ENCODE measurements at places on chromosomes 5 and 9.

GRCh38 chr9:83012922-83013838 is 49.8 kb downstream of the RASEF start:
- no peak for DNase-seq

GRCh38 chr5:104186510-104186909 is 623.9 kb upstream of the NUDT12 start:
- no peak for DNase-seq

- DNase-seq: no peak
Observed at GRCh38 chr9:68914751-68915150, 99.2 kb downstream of the PRKACG start.

- DNase-seq: no peak
Observed at GRCh38 chr5:180040287-180041214, 31.0 kb downstream of the RNF130 start.

- DNase-seq: no peak
Observed at GRCh38 chr9:98409719-98410118, 154.3 kb upstream of the TBC1D2 start.

GRCh38 chr5:9774472-9775079 is 144.4 kb upstream of the TAS2R1 start:
- DNase-seq: no peak

DNA sequence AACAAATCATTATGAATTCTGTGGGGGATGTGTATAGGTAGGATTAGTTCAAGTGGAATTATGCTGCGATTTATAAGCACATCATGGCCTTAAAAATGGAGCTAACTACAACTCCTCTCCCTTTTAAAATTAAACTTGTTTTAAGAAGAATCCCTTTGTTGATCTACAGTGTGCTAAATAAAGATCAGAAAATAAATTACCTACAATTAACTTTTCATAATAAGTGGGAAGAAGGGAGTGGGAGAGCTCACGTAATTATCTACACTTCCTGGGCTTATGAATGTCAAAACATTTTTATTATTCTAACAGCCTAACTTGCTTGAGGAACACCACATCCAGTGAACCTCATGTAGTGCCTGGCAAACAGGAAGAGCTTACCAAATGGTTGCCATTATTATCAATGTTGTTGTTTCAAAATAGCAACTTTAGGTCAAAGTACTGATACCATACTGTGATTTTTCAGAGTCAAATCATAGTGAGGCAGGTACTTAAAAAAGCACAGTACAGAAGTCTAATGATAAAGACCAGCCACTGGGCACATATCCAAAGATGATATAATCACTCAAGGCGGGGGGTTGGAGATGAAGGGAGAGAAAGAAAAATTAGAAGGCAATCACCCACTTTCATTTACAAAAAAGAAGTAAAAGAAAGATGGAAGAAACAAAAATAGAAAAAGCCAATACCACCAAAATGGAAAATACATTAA is 174.0 kb downstream of the RAPGEF6 start:
- DNase-seq: no peak

- no peak for DNase-seq
Observed at GRCh38 chr9:9341203-9341602, 1271.6 kb downstream of the PTPRD start.

- no peak for DNase-seq
Observed at GRCh38 chr9:33813712-33814641, 3.0 kb upstream of the UBE2R2 start.

DNA sequence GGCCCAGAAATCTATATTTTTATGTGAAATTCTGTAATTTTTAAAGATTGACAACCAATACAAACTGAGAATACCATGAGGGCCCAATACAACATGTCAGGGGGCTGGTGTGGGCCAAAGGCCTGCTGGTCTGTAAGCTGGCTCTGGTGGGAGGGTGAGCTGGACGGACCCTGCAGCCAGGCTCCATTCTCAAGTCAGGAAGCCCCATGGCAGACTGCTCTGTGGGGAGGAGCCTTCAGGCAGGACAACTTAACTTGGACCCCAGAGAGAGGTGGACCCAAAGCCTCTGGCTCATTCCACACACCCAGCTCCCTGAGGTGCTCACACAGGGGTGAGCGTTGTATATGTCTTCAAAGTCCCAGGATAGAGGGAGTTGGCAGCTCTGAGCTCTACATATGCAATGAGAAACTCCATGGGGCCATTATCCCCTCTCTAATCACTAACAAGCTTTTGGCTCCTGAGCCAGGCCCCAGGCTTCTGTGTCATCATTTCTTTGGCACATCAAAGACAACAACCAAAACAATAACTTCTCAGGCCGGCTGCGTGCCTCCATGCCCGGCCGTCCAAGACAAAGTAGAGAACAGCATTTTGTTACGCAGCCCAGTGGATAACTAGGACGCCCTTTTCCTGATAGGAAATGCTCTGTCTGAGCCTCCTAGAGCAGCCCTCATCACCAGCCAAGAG is 6.4 kb downstream of the SEPTIN8 start:
- no peak for DNase-seq

GRCh38 chr9:104921067-104921741 is 6.8 kb downstream of the ABCA1 start:
- no peak for DNase-seq

GRCh38 chr5:168916852-168917251 is 337.7 kb upstream of the PANK3 start:
- DNase-seq: no peak

GRCh38 chr5:131521252-131521651 is 113.8 kb downstream of the RAPGEF6 start:
- no peak for DNase-seq

DNA sequence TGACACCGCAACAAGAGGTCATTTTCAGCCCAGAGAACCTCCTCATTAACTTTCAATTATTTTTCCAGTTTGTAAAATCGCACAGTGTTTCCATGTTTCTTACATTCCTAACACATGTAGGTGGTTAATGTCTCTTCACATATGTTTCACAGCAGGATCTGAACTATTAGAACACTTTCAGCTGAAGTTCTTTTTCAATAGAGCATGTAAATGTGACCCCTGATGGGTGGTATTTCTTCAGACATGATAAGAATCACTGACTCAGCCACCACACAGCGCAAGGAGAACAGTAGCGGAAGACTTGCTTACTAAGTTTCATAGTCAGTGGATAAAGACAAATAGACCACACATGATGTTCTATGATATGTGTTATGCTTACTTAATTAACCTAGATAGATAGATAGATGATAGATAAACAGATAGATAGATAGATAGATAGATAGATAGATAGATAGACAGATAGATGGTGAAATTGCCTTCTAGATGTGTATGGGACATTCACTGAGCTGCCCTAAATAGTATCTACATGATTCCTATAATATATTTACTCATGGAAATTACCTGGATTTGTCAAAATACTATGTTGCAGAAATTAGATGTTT is 1992.1 kb upstream of the NUDT12 start:
- no peak for DNase-seq

- DNase-seq: no peak
Observed at GRCh38 chr5:6085341-6085860, 292.9 kb downstream of the MED10 start.

- DNase-seq: no peak
Observed at GRCh38 chr9:136626066-136626725, 36.5 kb upstream of the EGFL7 start.

DNA sequence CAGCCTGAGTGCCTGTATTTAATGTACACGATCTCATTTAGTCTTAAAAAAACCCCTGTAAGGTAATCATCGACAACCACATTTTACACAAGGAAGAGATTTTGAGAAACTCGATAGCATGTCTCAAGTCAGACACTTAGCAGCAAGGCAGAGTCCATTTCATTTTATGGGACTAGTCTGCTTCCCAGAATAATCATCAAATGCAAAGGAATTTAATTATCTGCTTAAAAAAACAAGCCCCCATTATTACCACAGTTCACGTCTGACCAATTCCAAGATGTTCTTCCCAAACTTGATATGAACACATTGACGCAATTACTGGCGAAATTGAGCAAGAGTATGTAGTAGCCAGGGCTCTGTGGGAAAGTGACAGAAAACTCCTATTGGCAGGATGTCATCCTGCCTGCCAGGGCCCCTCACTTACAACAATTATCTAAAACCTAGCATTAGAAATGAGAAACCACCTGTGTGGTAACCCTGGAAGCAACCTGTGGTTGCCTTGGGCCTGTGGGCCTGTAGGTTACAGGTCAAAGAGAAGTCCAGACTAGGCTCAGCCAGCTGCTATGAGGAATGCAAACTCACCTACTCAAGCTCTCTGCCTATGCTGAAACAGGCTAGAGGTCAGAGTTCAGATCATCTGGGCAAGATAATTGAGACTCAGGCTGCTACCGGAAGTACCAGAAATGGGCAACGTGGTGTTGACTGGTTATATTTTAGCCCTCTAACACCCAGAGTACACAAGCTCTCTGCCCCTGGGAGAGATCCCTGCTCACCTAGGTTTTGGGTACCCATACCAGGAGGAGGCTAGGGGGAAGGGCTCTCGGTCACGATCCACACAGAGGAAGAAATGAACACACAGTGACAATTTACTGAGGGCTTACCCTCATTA is 1.6 kb downstream of the B4GALT1 start:
- no peak for DNase-seq

DNA sequence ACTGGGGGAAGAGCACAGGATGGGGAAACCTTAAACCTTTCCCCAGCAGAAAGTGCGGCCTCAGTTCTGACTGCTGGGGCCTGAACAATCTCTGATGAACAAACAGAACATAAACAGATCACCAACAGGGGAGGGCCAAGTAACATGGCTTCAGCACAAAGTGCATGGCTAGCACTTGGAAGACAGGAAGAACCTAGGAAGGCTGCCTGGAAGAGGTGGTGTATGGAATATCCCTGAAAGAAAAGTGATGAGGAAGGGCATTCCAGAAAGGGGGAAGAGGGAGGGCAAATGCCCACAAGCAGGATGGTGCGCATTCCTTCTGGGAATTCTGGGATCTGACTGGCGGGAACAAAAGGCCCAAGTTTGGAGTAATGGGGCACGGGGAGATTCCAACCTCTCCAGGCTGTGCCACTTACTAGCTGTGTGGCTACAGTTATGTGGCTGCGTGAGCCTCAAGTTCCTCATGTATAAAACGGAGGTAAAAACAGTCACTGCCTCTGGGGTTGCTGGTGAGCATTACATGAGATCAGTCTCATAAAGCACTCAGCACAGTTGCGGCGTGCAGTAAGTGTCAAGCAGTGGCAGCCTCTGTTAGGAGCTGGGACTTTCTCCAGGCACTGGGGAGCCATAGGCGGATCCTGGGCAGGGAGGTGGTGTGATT is 1.6 kb downstream of the PDGFRB start:
- no peak for DNase-seq

- no peak for DNase-seq
Observed at GRCh38 chr9:106333481-106333880, 529.5 kb upstream of the ZNF462 start.

GRCh38 chr9:12851341-12852090 is 76.7 kb downstream of the LURAP1L start:
- no peak for DNase-seq

DNA sequence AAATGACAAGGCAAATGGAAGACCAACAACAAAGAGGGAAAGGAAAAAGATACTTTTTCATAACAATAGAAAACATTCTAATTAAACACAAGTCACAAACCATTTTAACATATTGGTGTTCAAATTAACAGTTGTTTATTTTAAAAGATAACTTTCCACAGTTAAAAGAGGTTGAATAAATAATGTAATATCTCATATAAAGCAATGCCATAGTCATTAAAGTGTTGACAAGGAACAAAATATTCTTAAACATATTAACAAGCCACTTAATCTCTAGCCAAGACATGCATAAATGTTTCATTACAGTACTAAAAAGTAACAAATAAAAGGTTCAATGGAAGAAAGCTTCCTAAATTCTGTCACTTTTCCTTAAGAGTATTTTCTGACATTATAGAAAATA is 12.6 kb downstream of the TMEM161B start:
- no peak for DNase-seq

DNA sequence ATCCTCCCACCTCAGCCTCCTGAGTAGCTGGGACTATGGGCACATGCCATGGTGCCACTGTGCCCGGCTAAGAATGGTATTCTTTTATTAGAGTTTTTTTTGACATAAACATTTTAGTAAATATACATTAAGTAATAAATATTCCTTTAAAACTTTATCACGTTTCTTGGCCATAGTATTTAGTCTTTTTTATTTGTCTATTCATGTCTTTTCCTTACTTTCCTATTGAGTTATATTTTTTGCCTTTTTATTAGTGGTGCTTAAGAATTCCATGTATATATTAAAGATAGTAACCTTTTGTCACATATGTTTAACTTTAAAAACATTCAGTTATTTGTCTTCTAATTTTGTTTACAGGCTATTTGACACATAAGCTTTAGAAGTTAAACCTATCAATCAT is 73.4 kb downstream of the MARCHF3 start:
- DNase-seq: no peak

DNA sequence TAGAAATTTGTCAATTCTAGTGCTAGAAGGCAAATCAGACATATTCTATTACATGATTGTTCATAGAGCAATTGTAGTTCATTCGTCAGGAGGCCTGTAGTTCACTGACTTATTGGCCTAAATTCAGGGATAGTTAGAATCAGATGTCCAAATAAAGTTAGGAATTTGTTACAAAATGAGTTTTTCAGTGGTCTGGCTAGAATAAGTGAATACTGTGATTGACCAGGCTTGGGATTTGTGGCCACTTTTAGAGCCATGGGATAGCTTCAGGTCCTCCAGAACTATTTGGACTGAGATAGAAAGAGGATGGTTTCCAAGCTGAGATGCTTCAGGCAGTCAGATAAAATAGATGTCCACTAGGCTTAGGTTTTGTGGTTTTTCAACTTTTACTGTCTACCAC is 199.1 kb upstream of the MPDZ start:
- no peak for DNase-seq

DNA sequence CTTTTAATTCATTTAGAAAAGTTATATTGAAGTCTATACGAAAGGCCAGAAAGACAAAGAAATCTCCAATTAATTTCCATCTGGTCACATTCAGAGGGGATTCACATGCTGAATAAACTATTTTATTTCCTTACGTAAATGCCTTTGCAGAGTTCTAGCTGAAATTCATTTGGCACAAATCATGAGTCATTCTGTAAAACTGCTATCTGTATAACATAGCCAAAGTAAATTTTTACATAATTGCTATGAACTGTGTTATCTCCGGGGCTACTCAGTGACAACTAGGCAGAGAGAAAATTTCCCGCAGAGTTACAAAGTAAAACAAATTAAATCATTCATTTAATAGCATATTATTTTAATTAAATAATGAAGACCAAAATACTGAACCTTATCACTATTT is 463.2 kb upstream of the ADAMTS16 start:
- DNase-seq: no peak

DNA sequence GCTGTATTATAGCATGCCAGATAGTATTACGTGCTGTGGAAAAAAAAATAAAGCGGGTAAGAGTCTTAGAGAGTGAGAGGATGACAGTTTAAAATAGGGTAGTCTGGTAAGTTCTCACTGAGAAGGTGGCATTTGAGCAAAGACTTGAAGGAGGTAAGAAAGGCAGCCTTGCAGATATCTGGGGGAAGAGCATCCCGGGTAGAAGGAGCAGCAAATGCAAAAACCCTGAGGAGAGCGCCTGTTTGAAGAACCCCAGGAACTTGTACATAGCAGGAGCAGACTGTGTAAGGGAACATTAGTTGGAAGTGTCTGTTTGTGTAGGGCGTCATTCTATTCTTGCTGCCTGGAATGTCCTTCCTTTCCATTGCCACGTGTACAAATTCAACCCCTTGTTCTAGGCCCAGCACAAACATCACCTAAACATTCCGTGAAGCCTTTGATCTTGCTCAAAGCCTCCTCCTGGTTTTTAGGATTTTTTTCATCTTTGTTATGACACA is 2.6 kb downstream of the AP3S1 start:
- no peak for DNase-seq

- no peak for DNase-seq
Observed at GRCh38 chr5:115147052-115147451, 22.7 kb downstream of the TRIM36 start.
